ENCODE measurements at places on chromosomes 2 and 18.
A peak's percentile ranks its signal among the peaks of the same experiment; 100 is the strongest.

DNA sequence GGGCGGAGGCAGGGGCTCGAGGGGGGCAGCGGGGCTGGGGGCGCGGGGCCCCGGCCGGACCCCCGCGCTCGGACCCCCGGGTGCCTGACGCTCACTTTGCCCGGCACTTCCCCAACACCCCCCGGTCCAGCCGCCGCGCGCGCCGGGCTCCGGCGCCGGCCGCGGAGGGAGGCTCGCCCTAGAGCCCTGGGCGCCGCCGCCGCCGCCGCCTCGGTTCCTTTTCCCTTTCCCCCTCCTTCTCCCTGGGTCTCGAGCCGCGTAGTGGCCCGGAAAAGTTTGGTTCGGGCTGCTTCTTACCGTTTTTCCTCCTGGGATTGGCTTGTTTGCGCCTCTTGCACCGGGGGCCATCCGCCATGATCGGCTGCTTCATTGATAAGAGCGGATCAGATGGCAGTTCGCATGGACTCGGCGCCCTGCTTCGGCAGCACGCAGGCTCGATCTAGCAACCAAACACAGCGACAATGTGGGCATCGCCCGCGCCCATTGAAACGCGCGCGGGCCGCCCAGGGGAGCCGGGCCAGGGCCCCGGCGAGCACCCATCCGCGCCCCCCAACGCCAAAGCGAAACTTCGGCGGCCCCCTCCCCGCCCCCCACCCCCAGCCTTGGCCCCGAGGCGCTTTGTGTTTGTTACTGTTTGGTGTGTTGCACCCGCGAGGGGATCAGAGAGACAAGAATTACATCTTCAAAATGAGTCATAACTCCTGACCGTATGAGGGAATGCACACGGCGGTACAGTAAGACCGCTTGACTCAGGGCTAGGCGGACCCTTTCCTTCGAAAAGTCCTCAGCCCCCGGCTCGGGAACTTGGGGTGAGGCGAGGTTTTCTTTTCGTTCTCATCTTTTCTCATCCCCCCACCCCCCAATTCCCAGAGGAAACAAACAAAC, 2.7 kb downstream of the ZEB2 start:
- DNase-seq: peak; percentile 93

DNA sequence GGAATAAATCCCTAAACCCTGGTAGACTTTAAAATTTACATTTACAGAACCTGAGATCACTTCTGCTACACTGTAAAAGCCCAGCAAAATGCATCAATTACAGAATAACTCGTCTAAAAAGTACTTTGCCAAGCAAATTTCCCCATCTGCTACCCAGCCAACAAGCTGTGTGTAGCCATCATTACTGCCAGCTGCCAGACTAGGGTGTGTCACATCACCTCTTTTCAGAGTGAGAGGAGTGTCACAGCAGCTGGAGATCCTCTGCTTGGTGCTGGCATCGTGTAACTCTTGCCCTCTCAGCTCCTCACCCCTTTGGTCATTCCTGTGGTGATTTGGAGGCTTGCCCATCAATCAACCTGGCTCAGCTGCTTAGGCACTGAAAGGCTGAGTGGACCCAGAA, 340.4 kb upstream of the MMADHC start:
- DNase-seq: no peak

DNA sequence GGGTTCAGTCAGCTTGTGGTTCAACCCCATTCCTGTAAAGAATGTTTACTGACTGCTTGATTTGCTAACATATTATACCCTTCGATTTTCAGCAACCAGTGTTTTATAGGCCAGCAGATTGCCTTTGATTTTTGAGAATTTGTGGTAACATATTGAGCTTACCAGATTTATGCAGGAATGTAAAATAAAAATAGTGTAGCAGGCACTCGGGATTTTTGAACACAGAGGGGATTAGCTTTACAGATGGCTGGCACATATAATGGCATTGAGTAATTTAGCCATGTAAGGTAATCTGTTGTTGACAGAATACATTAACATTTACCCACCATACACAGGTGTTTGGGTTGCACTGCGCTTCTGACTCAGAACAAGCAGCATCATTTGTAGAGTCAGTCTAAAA, 354.0 kb downstream of the LRRTM1 start:
- DNase-seq: no peak

- DNase-seq: peak; percentile 62
Measured at GRCh38 chr2:219475697-219476651, 22.7 kb upstream of the GMPPA start.

- DNase-seq: no peak
Measured at GRCh38 chr2:120775194-120775593, 39.5 kb downstream of the GLI2 start.

DNA sequence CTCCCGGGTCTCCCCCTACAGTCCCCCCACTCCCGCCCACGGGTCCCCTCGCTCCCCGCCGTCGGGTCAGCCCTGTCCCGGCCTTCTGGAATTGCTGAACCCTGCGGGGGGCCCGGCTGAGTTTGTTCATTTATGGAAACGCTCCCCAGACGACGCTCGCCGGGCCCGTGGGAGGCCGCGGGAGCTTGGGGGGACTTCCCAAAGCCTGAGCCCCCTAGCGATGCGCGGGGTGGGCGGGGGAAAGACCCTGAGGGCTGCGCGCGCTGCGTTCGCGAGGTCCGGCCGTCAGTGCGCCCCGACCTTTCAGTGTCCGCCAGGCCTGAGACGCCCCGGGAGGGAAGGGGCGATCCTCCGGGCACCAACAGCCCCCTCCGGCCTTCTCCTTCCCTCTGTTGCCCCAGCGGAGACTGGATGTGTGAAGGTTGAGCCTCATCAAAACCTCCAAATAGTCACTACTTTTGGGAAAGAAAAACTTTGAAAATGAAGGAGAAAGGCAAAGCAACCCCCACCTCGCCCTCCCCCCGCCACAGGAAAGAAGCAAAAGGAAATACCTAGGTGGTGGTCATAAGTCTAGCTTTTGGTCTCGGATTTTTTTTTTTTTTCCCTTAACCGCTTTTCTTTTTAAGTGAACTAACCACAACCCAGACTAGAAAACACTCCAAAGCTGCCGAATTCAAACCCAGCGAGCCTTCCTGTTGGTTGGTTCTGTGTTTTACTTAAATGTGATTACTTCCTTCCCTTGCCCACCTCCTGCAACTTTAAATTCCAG, 509 bp upstream of the CYS1 start:
- DNase-seq: no peak

DNA sequence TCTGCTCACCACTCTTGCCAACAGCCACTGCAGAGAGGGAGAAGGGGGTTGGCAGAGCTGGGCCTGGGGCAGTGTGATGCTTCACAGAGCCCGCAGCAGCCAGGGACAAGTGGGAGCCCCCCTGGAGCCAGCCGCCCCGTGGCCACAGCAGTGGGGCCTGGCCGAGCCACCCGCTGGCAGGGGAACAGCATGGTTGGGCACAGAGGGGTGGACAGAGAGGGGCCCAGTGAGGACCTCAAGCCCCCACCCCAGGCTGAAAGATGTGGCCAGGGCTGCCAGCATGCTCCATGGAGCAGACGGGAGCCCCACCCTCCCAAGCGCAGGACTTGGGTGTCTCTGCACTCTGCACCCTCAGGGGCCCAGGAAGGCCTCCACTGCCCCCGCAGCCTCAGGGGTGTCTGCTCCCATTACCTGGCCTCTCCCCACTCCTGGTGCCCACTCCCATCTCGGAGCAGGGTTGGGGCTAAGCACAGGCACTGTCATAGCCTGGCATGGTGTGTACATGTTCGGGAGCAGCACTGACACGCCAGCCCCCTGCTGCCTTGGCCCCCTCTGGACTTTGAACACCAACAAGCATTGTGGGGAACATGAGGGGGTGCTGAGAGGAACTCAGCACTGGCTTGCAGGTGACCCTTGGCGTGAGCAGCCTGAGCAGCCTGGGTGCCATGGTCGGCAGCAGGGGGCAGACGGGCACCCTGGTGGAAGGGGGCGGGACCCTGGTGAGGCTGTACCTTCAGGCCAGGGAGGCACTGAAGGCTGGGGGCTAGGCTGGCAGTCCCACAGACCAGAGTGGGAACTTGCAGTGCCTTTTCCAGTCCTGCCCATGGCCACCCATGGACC, 279.6 kb upstream of the CYP26B1 start:
- no peak for DNase-seq

DNA sequence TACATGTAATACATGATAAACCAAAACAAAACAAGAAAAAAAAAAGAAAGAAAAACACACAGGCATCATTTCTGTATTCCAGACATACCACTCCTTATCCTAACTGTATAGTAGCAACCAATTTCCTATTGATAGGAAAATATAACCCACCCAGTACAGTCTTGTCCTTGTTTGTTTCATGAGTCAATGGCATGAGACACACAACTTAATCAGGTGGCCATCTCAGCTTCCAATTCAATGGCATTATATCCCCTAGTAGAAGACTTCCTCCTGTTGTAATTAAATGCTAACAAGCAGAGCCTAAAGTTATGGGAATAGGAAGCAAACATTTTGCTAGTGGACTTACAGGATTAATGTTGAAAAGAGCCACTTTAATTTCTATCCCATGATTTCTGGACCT, 121.0 kb upstream of the NOL4 start:
- DNase-seq: no peak

DNA sequence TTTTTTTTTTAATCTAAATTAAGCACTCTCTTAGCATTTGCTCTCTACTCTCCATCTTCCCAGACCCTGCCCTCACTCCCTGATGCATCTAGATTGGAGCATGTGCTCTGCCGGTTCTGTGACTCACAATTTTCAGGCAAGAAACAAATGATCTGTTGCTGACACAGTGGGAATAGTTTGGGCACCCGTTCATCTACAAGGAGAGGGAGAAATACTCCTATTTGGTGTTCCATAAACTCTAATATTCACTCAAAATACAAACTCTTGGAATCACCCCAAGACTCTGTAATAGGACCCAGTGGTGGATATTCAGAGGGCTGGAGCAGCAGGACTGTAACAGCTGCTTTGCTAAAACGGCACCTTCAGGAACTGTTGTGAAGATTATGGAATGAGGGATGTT, 37.1 kb upstream of the LINC00305 start:
- no peak for DNase-seq

DNA sequence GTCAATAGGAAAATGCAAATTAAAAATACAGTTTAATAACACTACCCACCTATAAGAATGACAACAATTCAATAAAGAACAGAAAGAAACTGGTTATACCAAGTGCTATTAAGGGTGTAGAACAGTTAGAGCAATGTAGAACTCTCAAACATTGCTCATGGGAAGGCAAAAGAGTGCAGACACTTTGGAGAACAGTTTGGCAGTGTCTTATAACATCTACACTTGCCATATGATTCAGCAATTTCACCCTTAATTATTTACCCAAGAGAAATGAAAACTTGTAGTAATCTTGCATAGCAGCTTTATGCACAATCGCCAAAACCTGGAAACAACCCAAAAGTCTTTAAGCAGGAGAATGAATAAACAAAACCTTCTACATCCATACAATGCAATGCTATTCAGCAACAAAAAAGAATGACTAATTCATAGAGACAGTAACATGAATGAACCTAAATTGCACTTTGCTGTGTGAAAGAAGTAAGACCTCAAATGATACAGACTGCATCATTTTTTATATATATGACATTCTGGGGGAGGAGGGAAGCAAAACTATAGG, 455.2 kb downstream of the THSD7B start:
- peak; percentile 89 for DNase-seq

DNA sequence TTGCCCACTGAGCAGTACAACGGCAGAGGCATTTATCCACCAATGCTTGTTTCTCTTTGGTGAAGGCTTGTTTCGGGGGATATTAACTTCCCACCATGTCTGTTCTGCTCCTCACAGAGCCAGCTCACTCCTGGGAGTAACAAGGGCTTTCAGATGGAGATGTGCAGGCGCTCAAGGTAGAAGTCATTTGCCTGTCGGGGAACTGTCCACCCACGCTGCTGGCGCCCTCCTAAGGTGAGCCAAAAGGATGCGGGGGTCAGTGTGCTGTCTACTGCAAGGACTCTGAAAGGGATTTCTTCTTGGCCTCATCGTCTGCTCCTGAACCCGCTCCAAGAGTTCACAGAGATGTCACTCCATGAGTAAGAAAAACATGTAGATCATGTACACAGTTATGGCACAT, 57.0 kb upstream of the CYRIA start:
- DNase-seq: no peak

DNA sequence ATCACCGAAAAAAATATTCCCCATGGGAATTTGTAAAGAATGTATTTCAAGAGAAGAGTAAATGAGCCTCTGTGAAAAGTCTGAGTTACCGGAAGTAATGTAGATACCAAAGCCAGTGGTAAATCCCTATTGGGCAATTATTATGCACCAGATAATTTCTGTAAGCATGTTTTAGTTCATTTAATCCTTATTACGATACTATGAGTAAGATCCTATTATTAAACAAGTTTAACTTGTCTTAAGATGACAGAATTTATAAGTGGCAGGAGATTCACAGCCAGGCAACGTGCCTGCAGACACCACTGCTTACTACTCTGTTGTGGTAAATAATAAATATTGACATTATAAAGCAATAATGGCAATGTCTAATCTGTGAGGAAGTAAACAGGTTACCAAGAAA, 280.8 kb upstream of the RGPD4 start:
- no peak for DNase-seq

DNA sequence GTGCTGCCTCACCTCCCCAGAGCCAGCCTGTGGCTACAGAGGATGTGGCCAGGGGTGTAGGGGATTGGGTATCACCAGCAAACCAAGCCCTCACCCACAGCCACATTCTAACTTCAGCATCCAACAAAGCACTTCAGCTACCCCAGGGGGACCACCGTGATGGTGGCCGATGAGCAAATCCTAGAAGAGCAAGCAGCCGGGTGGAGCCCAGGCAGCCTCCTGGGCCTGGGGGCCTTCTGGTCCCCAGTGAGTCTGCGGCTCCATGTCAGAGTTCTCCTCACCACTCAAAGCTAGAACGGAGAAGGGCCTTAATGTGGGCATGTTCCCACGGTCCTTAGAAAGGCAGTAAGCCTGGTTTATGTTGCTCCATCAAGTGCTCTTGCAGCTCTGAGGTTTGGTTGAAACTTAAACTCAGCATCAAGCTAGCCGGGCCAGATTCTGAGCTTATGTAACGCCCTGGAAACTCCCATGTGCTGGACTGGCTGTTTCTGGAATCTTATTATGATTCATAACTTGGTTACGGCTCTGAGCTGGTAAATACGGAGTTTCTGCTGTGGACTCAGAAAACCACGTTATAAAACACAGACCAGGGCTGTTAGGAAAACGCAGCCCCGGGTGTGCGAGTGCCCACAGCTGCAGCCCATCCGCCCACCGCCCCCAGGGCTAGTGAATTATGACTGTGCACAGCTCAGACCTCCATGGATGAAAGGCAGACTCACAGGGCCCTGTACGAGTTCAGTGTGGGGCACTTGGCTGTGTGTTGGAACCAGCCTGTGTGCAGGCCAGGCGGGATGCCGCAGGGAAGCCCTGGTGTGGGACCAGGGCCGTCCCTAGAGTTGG, 99.8 kb downstream of the SEPTIN10 start:
- peak; percentile 97 for DNase-seq

- no peak for DNase-seq
Measured at GRCh38 chr18:9048236-9048635, 54.3 kb upstream of the NDUFV2 start.

DNA sequence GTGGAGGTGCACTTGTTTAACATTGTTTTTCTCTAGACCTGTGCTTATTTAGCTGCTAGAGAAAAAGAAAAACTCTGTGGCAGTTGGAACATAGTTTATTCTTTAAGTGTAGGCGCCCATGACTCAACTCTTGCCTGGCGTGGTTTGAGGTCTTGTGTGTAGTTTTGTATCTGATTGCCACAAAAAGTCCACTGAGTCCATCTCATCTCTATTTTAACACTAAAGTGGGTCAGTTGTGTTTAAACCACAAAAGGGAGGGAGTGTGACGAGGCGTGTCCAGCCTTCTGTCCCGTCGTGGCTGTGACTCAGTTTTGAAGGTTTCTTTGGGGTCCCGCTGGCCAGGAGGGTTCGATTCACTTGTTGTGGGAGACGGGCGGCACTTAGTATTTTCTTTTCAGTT, 15.3 kb upstream of the UGT1A9 start:
- no peak for DNase-seq
